AG04449 (cell line): ENCODE measurements at places on chromosomes 7 and 10.

- DNase-seq, result no peak
Measured at GRCh38 chr7:124351950-124352349, 319.1 kb upstream of the TMEM229A start.

DNA sequence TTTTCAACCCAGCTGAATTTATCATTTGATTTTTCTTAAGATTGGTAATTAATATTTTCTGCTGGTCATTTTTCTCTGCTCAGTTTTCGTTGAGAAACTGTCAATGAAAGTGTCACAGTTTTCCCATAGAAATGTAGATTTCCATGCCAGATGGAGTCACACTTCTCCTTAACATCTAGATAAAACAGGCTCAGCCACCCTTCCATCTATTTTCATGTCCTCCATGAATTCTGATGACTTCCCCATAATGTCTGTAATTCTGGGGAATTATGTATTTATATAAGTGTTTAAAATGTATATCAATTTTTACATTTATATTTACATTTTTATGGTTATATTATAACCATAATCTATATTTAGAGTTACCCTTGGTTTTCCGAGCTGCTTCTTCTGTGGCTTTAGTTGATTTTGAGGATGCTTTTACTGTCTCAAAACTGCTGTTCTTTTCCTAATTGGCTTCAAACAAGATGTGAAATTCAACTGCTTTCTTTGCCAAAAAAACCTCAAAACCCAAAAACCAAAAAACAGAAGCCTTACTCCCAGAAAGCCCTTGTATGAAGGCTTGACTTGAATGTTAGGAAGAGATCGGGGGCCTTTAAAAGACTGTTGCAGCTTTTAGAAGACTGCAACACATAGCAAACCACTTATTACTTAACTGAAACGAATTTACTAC is 95.4 kb upstream of the CDCA7L start:
- DNase-seq, result no peak

GRCh38 chr10:121667948-121668313 is 69.7 kb upstream of the FGFR2 start:
- DNase-seq, result no peak

GRCh38 chr7:99557940-99558305 is 519 bp upstream of the ZNF655 start:
- no peak for DNase-seq

GRCh38 chr10:24518411-24518810 is 205.3 kb downstream of the ARHGAP21 start:
- DNase-seq, result no peak

GRCh38 chr10:128610113-128610512 is 483.9 kb upstream of the MKI67 start:
- no peak for DNase-seq

DNA sequence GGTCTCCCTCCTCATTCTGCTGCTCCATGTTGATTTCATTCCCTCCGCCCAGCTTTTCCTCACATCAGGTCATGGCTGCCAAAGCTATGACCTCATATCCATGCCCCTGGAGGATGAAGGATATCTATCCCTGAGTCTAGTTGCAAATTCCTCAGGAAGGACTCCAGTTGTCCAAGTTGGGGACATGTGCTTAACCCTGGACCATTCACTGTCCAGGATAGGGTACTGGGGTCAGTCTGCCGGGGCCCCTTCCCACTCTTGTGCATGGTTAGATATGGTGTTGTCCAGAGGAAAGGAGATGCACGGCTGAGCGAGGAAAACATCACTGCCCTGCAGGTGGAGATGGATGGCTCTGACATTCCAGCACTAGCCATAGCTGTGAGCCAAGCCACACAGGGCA is 51.9 kb upstream of the COMTD1 start:
- DNase-seq, result no peak

DNA sequence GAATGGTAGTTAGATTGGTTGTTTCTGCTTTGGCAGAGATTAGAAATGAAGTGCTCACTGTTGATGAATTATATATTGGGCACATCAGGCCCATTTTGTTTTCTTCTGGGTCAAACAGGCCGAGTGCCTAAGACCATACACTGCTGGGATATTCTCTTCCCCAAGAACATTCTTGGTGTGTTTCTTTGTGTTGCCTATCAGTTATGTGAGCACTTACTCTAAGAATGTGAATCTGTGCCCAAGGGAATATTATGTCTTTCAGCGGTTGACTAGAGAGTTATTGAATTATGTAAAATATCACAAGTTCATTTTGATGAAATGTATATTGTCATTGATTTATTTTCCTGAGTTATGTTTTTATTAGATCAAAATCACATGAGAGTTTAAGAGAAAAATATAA is 255.5 kb upstream of the SMIM30 start:
- no peak for DNase-seq

GRCh38 chr10:16886031-16886430 is 68.8 kb upstream of the RSU1 start:
- no peak for DNase-seq

DNA sequence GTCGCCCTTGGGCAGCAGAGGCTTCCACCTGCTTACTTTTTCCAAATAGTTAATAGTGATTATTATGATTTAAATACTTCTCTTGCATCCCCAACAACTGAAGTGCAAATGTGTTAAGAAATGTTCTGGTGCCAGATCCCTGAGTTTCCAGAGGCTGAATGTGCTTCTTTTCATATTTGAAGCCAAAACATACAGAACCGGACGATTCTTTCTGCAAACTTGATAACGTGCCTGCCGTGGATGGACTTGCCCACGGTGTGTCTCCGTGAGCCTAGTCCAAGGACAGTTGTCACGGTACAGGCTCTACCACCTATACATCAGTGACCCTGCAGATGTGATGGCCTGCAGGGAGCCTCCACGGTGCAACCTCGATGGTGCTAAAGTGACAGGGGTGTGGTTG is 198.6 kb upstream of the LYZL2 start:
- no peak for DNase-seq

- DNase-seq, result no peak
Measured at GRCh38 chr7:139838276-139838675, 9.2 kb downstream of the TBXAS1 start.

DNA sequence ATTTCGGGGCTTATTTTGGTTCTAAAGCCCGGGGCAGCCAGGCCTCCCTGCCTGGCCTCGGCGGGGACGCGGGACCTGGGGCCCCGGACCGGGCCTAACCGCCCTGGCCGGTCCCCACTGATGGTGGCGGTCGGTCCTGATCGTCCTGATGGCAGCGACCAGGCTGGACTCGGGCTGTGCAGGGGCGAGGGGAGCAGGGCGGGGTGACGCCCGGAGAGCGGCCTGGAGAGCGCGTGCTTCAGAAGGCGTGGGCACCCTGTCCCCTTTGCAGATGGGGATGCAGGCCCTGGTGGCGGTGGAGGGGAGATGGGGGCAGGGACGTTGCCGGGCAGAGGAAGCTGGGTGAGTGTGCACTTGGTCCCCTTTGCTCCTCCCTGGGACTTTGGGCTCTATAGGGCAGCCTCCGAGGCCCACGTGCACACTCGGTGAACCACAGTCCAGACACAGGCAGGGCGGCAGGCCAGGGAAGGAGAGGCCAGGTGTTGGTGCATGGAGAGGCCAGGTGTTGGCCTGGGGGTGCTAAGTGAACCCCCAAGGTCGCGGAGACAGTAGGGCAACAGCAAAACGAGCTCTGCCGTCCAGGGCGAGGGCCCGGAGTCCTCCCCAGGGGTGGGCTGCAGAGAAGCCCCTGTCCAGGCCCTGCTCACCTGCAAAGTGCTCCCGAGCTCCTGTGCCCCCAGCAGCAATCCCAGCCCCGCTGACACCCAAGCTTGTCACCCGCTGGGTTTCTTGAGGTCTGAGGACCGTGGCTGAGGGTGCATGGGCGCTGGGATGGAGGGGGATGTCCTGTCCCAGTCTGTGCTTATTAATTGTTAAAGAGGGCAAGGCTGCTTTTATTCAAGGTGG is 42.4 kb upstream of the FAM20C start:
- DNase-seq, result no peak

DNA sequence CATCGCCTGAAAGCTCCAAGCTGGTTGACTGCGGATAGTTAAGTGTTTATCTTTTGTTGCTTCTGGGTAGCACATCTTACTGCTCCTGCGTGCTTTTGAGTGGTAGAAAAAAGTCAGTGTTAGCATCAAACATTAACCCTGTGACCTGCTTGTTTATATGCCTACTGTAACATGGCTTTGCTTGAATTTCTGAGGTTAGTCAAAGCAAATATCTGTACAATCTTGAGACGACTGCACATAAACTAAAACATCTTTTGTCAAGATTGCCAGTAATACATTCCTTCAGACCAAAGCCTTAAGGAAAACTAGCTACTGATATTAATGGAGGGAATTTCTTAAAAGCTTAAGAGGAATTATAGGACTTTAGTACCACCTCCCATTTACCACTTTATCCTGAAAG is 163.7 kb downstream of the BAMBI start:
- DNase-seq, result no peak

GRCh38 chr10:87523731-87524130 is 19.0 kb downstream of the MINPP1 start:
- no peak for DNase-seq
